ENCODE measurements at places on chromosomes 5 and 9.

GRCh38 chr5:11897781-11898180, 6.5 kb downstream of the CTNND2 start:
- DNase-seq: no peak

GRCh38 chr9:6758498-6759184, 868 bp downstream of the KDM4C start:
- peak; percentile 48 for DNase-seq

DNA sequence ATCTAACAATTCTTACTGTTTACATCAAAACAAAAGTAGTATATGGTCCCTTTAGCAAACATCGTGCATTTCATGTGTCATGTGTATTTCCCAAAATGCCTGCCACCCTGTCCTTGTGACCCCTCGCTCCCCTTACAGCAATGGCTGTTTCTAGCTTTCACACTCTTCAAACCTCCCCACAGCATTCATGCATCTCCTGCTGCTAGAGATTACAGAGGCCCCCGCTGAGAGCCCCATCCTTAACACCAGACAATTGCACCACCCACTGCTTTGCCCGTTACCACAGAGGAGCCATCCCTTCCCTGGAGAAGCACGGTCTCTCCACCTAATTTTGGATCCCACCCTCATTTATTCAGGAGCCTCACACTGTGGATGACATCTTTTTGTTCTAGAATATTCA, 149.7 kb upstream of the IRX4 start:
- no peak for DNase-seq

- DNase-seq: no peak
Observed at GRCh38 chr9:116337015-116337414, 183.4 kb downstream of the PAPPA start.

GRCh38 chr5:134142806-134143205, 28.3 kb downstream of the TCF7 start:
- DNase-seq: no peak

GRCh38 chr5:83987513-83988292, 267.0 kb upstream of the HAPLN1 start:
- DNase-seq: no peak

GRCh38 chr9:16221822-16222547, 648.5 kb downstream of the BNC2 start:
- DNase-seq: no peak

- DNase-seq: no peak
Observed at GRCh38 chr9:128919402-128920089, 1.2 kb upstream of the PHYHD1 start.

- DNase-seq: no peak
Observed at GRCh38 chr9:128214571-128215490, 11.7 kb downstream of the DNM1 start.

DNA sequence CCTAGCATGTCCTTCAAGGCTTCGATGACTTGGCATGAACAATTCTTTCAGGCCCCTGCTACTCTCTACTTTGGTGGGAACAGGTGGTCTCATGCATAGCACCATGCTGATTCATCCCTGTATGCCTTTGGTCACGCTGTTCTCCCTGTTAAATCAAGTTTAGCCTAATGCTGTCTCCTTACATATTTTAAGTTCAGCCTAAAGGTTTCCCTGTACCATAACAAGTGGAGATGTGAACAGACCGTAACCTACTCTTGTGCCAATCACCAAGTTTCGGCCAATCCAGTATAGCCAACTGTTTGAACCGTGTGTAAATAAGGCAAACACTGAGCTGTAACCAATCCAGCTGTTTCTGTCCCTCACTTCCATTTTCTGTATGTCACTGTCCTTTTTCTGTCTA, 8.0 kb downstream of the GAS1 start:
- DNase-seq: no peak

Data from NCI-H1092 treated with DMSO at 0.1 percent for 48 hours (cell line).